ENCODE measurements at places on chromosomes 16 and 17. TPM values are rescaled to one million over a fixed set of nuclear protein-coding genes. Genes with fewer than 3 reads are reported as not detected.

The TMED6 gene
- 4.9 TPM for total RNA-seq

DNA sequence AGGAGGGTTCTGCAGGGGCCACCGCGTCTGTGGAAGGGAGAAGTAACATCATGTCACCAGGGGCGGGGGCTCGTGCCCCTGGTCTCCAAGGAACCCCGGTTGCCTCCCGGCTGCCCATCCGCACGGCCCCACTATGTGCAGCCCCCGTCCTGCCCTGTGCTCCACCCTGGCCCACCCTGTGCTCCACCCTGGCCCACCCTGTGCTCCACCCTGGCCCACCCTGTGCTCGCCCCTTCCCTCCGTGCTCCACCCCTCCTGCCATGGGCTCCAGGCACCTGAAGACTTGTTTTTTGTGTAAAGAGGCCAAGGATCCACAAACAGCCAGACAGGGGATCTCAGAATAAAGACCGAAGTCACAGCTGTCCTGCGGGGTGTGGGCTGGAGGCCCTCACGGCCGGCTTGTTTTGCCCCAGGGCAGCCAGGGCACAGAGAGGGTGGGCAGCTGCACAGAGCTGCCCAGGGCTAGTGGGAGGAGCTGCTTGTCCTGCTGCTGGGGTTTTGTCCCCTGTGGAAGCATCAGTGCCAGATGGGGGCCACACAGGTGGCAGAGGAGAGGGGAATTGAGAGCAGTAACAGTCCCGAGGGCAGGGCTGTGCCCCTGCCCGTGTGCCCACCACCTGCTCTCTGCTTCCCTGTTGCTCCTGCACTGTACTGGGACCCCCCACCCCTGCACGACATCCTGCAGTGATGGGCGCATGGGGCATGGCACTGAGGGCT is 147.0 kb upstream of the CIBAR2 start:
- H3K36me3 ChIP-seq = no peaks in the 10 kb centered on the region
- no peaks in the 10 kb centered on the region for H3K4me1 ChIP-seq
- H3K27me3 ChIP-seq = no peaks in the 10 kb centered on the region
- no peak overlapping the region for H3K27ac ChIP-seq
- DNase-seq = no peak
- no peak overlapping the region for H3K4me3 ChIP-seq

The SPATA22 gene
- total RNA-seq = not detected

- no peaks in the 10 kb centered on the region for H3K36me3 ChIP-seq
- no peaks in the 10 kb centered on the region for H3K4me1 ChIP-seq
- H3K27ac ChIP-seq = no peak overlapping the region
- no peaks in the 10 kb centered on the region for H3K27me3 ChIP-seq
- no peak for DNase-seq
Measured at GRCh38 chr16:82384017-82384416, 214.0 kb upstream of the MPHOSPH6 start.

The GABARAPL2 gene
- total RNA-seq = 77.9 TPM

All from ovary (tissue), 10 donors.